ENCODE measurements at places on chromosomes 11 and 22.

GRCh38 chr11:61147791-61148620, 13.2 kb downstream of the VPS37C start:
- no peak for DNase-seq

- DNase-seq: no peak
These were observed 40.9 kb downstream of the ATG13 start for GRCh38 chr11:46658259-46658658.

- DNase-seq: no peak
These were observed 29.2 kb downstream of the SC5D start for GRCh38 chr11:121321614-121322243.

DNA sequence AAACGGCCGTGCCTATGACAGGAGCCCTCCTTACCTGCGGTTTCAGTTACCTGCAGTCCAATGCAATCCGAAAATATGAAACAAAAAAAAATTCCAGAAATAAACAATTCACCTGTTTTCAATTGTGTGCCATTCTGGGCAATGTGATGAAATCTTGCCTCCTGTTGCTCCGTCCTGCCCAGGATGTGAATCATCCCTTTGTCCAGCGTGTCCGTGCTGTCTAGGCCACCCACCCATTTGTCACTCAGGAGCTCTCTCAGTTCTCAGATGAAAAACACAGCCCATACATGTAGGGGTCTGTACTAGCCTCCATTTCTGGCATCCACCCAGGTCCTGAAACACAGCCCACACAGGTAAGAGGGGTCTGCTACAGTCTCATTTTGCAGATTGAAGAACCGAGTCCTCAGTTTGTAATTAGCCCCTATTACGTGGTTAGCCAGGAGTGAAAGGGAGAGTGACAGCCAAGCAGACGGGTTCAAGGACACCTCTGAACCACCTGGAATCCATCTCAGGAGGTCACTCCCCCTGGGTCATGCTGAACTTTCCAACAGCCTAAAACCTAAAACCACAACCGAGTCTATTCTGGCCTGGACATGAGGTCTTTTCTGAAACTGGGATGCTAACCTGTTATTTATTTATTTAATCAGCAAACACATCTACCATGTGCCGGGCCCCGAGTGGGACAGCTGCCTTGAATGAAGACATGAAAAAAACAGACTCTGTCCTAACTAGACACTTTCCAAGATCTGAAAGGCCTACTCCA, 317.2 kb downstream of the SHANK2 start:
- DNase-seq: no peak

DNA sequence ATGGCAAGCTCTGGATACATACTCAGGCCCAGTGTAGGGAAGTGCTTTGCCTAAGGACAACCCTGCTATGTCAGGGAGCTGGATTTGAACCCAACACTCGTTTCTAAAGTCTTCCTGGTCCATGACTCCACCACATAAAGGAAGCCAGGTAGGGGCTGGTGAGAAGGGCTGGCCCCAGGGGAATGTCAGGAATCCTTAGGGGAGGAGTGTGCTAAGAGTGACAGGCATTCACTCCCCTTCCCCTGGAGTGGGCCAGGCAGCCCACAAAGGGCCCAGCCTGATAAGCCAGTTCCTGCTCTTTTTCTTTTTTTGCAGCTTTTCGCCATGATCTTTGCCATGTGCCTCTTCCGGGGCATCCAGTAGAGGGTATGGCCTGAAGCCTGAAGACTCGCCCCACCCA, 21.9 kb downstream of the TP53I11 start:
- DNase-seq: no peak
